M059J (cell line): ENCODE measurements at places on chromosomes 6 and 20.

DNA sequence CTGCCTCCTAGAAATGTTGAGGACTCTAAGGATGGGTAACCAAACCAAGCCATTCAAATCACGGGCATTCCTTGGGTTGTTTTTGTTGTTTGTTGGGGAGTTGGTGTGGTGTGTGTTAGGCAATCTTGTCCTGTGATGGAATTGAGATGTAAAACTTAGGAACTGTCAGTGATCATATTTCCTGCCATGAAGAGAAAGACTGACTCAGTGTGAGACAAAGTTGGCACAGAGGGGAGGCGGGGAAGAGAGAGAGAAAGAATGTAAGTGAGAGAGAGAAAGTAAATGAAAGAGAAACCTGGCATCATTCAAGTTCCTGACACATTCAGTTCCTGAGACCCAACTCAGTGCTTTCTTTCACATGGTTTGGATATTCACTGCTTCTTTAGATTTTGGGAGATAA is 21.6 kb upstream of the FBXO30 start:
- peak; percentile 83 for DNase-seq

DNA sequence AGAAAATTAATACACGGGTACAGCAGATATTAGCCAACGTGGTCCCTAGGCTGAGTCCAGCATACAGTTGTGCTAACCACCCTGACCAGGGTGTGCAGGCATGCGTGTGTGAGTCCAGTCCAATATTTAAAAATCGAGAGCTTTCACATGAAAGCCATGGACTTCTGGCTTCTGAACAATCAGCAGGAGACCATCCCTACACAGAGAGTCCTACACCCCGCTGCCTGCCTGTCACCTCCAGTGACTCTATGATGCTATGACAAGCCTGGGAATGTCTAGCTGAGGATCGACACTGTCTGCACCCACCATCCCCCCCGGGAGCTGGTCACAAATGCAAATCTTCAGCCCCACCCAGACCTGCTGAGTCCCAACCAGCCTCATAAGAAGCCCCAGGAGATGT is 7.9 kb downstream of the ACSS1 start:
- DNase-seq, result no peak

- DNase-seq, result no peak
Measured at GRCh38 chr20:43926287-43927050, 11.8 kb downstream of the TOX2 start.

- no peak for DNase-seq
Measured at GRCh38 chr6:105851113-105851580, 235.0 kb upstream of the PRDM1 start.

GRCh38 chr20:35196313-35196712 is 24.4 kb downstream of the PROCR start:
- DNase-seq, result peak; percentile 43

DNA sequence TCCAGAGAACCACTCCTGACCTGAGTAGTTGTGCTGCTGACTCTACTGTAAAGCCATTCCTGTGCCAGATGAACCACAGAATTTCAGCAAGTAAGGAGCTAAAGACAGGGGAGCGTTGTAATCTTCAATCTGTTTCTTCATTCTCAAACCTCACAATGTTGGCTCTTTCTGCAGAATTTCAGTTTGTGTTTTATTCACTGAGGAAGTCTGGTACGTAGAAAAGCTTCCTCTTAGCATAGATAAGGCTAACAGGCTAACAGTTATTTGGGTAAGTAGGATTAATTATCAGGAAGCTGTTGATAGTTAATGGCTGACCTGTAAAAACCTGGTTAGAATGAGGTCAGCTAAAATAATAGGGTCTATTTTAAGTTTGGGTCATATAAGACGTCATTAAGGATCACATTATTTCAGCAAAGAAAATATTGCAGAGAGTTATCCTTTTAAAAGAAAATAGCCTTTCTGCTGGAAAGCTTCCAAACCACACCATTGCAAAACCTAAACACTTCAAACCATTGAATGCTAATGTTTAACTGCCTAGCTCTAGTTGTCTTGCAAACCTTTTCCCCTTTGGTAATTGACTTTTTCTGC is 14.1 kb upstream of the TENT5A start:
- DNase-seq, result peak; percentile 97

DNA sequence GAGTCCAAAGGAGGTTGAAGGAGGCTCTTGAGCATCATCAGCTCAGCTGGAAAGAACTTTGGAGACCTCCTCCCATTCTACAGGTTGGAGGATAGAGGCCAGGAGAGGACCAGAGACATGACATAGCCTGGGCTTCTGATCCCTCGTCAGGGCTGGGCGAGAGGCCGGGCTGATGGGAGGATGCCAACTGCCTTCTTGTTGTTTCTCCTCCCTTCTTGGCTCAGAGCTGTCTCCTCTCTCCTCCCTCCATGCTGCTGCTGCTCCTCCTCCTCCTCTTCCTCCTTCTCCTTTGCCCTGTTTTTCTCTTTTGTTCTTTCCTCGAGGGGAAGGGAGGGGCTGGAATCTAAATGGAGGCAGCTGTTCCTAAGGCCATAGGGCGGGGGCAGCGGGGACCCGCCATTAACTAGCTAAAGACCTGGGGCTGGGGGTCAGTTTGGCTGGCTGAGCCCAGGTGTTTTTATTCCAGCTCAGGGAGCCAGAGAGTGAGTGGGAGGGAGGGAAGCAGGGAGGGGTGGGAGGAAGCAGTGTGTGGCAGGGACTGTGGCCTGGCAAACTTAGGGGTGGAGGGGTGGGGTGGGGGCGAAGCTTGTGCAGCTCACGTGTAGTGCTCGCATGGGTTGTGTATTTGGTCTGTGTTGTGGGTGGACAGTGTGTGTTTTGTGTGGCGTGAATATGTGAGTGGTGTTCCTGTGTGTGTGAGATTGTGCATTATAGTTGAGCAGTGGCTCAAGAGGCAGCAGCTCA is 84.8 kb downstream of the CD40 start:
- DNase-seq, result no peak

GRCh38 chr6:144104488-144104887 is 9.1 kb upstream of the SF3B5 start:
- no peak for DNase-seq

DNA sequence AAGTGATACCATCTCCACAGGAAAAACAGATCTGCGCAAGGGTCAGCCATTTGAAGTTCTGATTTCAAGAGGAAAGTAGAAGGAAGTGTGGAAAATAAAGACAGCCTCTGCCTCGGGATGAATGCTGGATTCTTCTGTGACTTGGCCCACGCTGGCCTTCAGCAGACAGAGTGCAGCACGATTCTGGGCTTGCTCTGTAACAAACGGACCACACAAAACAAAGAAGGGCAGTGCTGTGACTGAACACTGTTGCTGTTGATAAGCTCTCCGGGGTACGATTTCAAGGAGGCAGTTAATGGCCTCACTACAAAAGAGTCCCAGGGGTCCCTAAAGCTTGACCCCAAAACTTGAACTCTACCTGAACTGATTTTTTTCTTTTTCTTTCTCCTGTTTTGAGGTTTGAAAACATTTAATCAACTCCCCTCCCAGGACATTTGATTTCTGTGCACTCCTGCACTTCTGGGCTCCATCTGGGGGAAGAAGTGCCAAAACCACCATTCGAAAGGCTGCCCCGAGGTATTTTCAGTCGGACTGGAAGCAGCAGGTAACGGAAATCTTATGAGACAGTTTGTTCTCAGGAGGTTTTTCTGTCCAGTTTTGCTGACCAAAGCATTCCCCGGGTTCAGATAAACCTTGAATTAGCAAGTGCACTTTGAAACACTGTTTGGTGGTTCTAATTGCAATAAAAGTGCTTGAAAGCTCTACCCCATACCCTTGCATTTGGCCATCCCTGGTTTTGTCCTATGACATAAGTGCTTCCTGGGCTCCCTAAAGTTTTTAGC is 189.6 kb downstream of the MYLK4 start:
- DNase-seq, result no peak

DNA sequence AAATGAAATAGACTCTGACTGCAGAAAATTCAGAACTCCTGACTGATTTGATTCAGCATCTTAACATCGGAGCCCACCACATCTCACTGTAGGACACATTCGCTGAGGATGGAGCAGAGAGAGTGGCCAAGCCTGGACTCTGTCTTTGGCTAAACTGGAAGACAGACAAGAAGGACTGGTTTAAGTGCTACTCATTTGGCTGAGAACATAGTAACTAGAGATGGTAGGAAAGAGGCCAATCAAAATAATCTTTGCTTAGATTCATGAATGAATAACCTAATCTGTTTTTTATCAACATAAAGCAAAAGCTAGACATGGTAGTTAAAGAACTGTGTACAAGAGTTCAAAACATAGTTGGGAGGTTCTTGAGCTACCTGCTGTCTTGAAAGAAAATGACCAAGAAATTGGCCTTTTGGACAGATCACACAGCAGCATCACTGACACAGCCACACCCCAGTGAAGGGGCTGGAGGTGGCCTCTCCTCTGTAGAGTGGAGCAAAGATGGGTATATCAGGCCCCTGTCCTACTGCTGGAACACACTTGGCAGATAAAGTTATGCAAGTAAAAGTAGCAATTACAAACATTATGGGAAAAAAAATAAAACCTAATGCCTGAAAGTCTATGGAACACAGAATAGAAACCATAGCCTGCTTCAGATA is 87.1 kb upstream of the NT5E start:
- peak; percentile 26 for DNase-seq

GRCh38 chr6:158508450-158508849 is 51.4 kb upstream of the TMEM181 start:
- no peak for DNase-seq

GRCh38 chr6:108587258-108588059 is 26.7 kb downstream of the FOXO3 start:
- peak; percentile 87 for DNase-seq

GRCh38 chr6:159008656-159009288 is 8.8 kb upstream of the RSPH3 start:
- peak; percentile 47 for DNase-seq

- DNase-seq, result peak; percentile 68
Measured at GRCh38 chr20:60224914-60225313, 266.7 kb downstream of the CDH26 start.

GRCh38 chr6:49919935-49920644 is 43.9 kb downstream of the DEFB114 start:
- DNase-seq, result no peak

- peak; percentile 77 for DNase-seq
Measured at GRCh38 chr20:52593654-52594053, 378.5 kb upstream of the TSHZ2 start.

- peak; percentile 52 for DNase-seq
Measured at GRCh38 chr6:27312146-27312949, at the start of gene POM121L2. TSS of gene POM121L2 (minus strand) at chr6:27312273. CDS start at chr6:27312170, 103 bp downstream.

GRCh38 chr6:116165596-116165995 is 39.7 kb upstream of the COL10A1 start:
- DNase-seq, result no peak

DNA sequence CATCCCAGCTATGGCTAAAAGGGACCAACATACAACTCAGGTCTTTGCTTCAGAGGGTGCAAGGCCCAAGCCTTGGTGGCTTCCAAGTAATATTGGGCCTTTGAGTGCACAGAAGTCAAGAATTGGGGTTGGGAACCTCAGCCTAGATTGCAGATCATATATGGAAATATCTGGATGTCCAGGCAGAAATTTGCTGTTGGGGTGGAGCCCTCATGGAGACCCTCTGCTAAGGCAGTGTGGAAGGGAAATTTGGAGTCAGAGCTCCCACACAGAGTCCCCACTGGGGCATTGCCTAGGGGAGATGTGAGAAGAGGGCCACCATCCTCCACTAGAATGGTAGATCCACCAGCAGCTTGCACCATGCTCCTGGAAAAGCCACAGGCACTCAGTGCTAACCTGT is 123.5 kb downstream of the PRL start:
- DNase-seq, result no peak

- no peak for DNase-seq
Measured at GRCh38 chr6:2960935-2961334, 10.4 kb downstream of the SERPINB6 start.

GRCh38 chr20:47274401-47275108 is 81.9 kb downstream of the ZMYND8 start:
- peak; percentile 98 for DNase-seq

- DNase-seq, result no peak
Measured at GRCh38 chr6:35080016-35080680, 61.0 kb downstream of the TCP11 start.

GRCh38 chr6:168647271-168647670 is 206.3 kb downstream of the SMOC2 start:
- no peak for DNase-seq

DNA sequence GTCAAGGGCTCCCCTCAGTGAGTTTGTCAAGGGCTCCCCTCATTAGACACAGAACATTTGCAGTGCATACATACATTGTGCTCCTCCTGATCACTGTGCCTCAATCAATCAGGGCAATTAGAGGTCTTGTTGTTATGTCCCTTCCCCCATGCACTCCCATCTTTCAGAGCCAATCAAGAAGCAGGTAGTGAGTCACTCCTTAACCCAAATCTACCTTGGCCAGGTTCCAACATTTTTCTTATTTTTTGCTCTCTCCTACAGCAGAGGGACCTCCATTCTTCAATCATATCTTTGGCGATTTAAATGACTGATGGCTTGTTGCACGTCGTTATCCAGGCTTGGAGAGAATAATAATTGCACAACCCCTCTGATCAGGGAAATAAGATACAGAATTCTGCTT is 409.9 kb upstream of the SPTLC3 start:
- DNase-seq, result peak; percentile 4
